ENCODE measurements at places on chromosomes 12 and 14. TPM values are rescaled to one million over a fixed set of nuclear protein-coding genes. Genes with fewer than 3 reads are reported as not detected.

DNA sequence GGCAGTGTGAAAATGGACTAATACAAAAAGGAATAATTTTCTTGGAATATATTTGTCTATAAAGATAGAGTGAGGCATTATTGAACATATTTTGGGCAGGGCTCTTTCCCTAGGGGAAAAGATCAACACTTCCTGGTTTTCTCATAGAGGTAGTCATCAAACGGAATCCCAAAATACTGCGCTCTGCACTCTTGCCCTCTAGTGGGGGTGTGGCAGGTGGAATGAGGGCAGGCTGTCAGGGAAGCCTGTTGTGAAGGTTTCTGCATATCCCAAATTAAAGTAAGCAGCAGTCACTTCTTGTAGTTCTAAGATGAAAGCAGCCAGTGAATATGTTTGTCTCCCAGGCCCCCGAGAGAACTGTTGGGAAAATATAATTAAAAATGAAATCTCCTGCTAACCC lies 666.8 kb upstream of the TMEM132C start:
- no peak for DNase-seq

The BCL2L14 gene
- not detected for total RNA-seq

GRCh38 chr12:131882804-131883520 lies 11.5 kb upstream of the ULK1 start:
- DNase-seq: no peak

DNA sequence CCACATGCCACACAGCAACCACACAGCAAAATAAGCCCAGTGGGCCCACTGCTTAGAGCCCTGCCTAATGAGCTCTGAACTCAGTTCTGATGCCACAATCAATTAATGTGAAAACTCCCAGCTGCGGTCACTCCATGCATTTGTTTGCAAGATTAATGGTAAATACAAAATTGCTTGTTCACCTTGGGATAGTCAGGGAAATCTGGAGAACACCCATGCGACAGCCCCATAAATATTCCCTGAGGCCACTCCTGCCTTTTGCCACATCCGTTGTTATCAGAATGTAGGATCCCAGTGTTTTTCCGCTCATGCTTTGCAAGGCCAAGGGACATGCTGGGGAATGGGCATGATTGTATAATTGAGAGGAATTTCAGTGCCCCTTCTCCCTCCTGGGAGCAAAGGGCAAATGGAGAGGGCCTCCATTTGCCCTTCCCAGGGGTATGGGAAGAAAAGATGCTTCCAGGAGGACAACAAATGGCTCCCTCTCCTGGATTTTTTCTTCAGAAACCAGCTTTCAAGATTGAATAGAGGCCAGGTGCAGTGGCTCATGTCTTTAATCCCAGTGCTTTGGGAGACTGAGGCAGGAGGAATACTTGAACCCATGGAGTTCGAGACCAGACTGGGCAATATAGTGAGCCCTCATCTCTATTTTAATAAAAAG lies 30.8 kb upstream of the CMKLR1 start:
- DNase-seq: no peak

The KERA gene
- not detected for total RNA-seq
